ENCODE measurements at places on chromosomes 1 and 21.

- no peak for DNase-seq
Measured at GRCh38 chr1:92691925-92692324, 93.0 kb downstream of the EVI5 start.

- no peak for DNase-seq
Measured at GRCh38 chr1:204673909-204674649, 11.5 kb downstream of the LRRN2 start.

GRCh38 chr1:30971496-30971895 is 62.9 kb upstream of the SDC3 start:
- no peak for DNase-seq

- no peak for DNase-seq
Measured at GRCh38 chr1:239293350-239294110, 92.8 kb upstream of the CHRM3 start.

DNA sequence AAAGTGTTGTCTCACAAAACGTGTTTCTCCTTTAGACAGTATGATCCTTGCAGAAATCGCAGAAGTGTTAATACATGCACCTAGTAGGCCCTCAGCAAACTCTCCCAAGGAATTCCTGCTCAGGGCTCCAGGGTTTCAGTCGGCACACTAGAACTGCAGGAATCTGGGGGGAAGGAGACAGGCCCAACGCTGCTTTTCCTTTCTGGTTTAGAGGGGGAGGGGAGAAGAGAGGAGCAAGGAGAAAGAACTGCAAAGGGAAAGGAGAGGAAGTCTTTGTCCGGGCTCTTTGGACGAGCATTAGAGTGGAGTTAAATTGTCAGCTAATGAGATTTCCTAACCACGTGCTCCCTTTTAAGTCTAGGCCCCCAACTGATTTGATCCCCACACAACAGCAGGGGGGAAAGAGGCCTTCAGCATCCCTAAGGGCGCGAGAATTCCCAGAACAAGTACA is 103.7 kb upstream of the SOD1 start:
- DNase-seq = no peak

DNA sequence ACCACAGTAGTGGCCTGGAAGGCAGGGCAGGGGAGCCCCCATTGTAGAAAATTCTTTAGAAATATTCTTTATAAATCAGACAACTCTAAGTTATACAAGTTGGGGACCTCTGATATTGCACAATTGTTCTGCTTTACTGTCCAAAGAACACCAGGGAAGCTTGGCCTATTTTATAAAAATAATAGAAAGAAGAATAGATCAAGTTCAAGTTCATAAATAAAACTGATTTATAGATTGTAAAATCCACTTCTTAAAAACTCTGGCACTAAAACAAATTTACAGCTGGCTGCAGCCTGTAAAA is 55.0 kb upstream of the GALNT2 start:
- DNase-seq = no peak

GRCh38 chr1:164613176-164613575 is 54.2 kb downstream of the PBX1 start:
- DNase-seq = no peak

DNA sequence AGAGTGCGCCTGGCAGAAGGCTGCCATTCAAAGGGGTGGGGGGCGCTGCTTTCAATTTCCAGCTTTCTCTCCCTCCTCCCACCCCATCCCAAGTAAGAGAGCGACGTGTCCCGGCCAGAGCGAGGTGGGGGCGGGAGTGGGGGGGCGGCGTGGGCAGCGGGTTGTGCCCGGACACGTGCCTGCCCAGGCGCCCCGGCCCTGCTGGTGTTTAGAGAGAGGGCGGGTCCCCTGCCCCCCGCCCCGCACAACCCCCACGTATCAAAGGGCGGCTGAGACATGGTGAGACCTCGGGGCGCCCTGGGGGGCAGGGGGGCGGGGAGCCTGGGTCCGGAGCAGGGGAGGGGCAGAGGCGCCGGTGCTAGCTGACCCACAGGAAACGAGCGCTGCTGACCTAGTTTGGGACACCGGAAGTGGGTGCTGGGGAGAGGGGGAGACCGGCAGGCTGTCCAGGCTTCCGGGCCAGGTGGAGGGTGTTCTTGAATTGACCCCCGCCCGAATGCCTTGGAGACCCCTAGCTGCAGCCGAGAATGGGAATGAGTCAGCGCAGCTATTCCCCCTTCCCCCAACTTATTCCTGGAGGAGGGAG is 1.3 kb downstream of the ZBTB7B start:
- DNase-seq = no peak

- DNase-seq = no peak
Measured at GRCh38 chr1:54278941-54279422, 79.0 kb downstream of the MRPL37 start.

DNA sequence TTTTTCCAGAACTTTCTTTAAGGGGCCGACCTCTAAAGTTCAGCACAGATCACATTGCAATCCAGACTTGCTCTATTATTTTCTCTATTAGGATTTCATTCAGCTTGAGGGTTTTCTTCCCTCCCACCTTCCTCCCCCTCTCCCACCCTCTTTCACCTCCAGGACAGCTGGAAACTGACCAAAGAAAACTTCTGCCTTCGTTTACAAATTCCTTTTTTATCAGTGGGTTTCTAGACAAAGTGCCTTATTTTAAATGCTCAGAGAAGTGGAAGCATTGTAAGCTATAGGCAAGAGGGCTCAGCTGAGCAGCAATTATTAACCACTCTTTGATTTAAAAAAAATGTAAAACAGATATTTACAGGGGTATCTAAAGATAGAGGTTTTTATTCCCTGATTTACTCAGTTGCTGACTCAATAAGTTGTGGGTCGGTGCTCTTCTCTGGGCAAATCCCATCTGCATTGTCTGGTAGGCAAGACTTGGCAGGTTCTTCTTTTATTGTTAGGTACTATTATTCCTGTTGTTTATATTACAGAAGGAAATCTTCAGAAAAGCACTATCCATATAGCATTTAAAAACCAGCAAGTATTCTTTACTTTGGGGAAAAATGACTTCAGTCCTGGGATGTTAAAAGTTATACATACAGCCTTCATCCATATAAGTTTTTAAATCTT is 277.0 kb upstream of the C1orf105 start:
- DNase-seq = no peak

GRCh38 chr1:78104322-78104721 is 58.6 kb downstream of the GIPC2 start:
- no peak for DNase-seq

GRCh38 chr1:151839457-151840403 is at the start of gene C2CD4D:
Gene C2CD4D (minus strand): TSS chr1:151839820. CDS start chr1:151838989, 831 bp downstream.
- DNase-seq = no peak

GRCh38 chr1:7570311-7570710 is 200.8 kb upstream of the VAMP3 start:
- no peak for DNase-seq

DNA sequence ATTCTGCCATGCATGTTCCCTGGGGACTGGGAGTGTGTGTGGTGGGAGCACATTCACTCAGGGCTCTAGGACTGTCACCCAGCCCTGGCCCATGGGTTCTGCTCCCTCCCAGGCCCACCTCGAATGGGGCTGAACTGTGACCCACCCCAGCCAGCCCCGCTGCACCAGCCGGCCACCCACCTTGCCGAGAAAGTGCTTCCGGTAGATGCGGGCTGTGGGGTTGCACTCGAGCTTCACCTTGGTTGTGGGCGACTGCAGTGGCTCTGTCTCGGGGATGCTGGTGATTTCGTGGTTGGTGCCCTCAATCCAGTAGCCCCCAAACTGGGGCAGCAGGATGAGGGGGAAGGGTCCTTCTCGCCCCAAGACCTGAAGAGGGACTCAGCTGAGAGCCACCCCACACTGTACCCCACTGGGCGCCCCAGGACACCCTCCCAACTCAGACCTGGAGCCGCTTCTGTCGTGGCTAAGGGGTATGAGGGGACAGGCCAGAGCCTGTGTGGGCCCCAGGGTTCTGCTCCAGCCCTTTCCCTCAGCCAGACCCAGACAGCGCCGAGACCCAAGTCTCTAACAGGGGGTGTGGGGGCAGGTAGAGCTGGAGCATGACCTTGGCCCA is 51.9 kb downstream of the RAP1GAP start:
- DNase-seq = no peak

DNA sequence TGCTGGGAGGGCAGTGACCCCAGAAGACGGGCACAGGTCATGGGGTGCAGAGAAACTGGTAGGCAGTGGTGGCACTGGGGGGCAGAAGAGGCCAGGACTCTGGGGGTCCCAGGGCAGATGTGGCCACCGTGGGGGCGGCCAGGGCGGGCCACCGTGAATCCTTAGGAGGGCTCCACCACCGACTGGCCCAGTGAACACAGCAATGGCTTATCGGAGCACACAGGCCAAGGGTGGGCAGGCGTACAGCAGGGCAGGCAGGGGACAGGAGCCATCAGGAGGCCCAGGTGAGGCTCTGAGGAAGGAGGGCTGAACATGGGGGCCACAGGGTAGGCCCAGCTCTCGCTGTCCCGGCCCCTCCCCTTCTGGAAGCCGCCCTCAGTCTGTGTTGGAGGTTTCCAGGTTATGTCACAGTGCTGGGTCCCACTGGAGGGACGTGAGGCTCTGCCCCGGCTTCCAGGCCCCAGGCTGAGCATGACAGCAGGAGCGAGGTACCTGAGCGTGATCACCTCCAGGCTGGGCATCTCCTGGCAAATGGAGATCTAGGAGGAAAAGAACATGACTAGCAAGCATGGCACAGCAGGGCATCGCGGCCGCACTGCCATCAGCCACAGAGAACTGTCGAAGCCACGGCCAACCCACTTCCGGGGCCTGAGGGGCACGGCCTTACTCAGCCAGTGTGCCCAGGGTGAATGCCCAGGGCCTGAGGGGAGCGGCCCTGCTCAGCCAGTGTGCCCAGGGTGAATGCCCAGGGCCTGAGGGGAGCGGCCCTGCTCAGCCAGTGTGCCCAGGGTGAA is 3.7 kb downstream of the CFAP410 start:
- DNase-seq = no peak

GRCh38 chr1:232904566-232904965 is 45.8 kb upstream of the NTPCR start:
- DNase-seq = no peak

DNA sequence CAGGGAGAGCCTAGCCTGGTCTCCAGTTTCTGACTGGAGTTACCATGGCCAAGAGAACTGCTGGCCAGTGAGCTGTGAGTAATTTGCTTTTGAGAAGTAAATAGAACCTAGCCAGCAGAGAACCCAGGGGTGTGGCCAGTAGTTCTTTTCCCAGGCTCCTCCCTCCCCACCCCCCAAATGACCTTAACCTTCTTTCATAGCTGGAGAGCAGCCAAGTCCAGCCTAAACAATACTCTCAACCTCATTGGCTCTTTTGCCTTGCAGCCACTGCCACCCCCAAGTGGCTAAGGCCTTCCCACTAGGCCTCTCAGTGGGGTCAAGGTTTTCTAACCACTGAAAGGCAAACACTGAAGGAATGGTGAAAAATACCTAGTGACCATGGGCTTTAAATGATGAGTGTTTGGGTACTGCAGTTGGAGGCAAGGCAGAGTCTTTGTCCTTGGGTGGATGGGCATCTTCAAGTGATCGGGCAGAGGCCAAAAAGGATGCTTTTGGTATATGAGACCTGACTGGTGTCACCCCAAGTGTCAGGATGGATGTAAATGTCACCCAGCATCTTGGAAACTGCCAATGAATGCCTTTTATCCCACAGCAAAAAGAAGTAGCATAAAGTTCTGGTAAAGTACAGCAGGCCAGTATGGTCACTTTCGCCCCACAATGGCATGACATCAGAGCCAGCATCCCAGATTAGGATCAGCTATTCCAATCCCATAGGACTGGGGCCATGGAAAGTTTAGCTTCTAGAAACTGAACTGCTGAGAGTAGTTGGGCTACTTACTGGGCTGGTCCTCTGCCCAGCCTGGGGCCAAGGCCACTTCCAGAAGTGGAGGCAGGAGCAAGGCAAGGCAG is 3.5 kb upstream of the PIGV start:
- no peak for DNase-seq

- no peak for DNase-seq
Measured at GRCh38 chr21:45126204-45126626, 51.8 kb downstream of the ADARB1 start.

GRCh38 chr1:19878637-19878985 is 3.6 kb upstream of the OTUD3 start:
- no peak for DNase-seq

GRCh38 chr1:207093944-207094343 is 5.3 kb downstream of the C4BPB start:
- no peak for DNase-seq

GRCh38 chr1:167617153-167618147 is 12.6 kb upstream of the RCSD1 start:
- no peak for DNase-seq

GRCh38 chr1:107877092-107877491 is 87.9 kb downstream of the VAV3 start:
- no peak for DNase-seq

DNA sequence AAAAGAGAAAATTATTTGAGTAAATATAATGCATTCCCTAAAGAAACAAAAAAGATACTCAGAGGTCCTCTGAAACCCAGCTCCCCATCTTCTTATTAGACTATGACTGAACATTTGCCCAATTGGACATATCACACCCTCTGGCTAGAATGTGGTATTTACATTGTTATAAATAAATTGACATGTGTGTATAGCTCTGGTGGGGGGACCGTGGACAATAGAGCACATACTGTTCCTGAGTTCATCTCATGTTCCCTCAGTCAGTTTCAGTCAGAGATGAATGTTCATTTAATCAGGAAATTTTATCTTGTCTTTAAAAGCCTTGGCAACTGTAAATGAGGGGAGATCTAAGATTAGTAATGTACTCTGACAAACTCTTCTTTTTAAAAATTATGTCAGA is 459.3 kb upstream of the ADAMTS5 start:
- no peak for DNase-seq

GRCh38 chr1:106249365-106249764 is 807.1 kb upstream of the PRMT6 start:
- DNase-seq = no peak

GRCh38 chr1:109803901-109804331 is 40.2 kb upstream of the EPS8L3 start:
- no peak for DNase-seq

GRCh38 chr1:160309571-160309970 is 24.6 kb upstream of the PEX19 start:
- no peak for DNase-seq

DNA sequence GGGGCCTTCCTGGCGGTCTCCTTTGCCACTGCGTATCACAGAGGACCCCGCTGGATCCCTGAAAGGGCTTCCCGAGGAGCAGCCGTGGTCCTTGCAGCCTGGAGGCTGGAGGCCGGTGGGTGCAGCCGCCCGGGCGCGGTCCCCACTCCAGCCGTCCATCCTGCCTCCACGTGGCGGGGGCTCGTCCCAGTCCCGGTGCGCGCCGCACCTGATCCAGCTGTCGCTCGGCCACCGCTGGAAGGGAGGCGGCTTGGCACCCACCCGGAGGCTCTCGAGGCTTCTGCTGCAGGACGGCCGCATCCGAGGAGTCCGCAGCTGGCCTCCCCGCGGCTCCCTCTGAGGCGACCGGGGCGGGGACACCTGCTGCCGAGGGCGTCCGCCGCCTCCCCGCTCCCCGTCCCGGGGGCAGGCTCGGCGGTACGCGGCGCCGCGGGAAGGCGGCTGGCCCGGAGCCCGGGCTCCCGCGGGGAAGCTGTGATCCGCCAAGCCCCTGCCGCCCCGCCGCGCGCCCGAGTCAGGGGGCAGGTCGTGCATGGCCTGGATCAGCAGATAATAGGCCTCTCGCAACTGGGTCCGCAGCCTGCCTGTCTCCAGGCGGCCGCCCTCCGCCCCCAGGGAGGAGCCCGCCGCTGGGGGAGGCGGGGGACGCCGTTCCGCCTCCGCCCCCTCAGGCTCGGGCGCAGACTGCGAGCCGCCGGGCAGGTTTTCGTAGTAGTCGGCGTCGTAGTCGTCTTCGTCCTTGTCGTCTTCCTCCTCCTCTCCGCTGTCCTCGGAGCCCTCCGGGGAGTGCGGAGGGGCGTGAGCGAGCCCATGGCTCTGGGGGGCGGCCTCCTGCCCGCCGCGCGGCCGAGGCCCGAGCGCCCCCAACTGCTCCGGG is at the start of gene SYDE2:
SYDE2 (minus strand) TSS at position 554 of the 877 bp plus-strand sequence; CDS start at position 534, 20 bp downstream.
- peak; percentile 61 for DNase-seq
